PC-9 (cell line): ENCODE measurements at places on chromosomes 16 and 17. TPM values are rescaled to one million over a fixed set of nuclear protein-coding genes. Genes with fewer than 3 reads are reported as not detected.

TLCD2 gene
- total RNA-seq = 6.1 and 6.7 TPM in 2 replicates

TLK2 gene
- total RNA-seq = 32.6 and 40.7 TPM in 2 replicates

DPEP1 gene
- total RNA-seq = not detected in 2 replicates

SMPD3 gene
- total RNA-seq = 0.30 and 0.94 TPM in 2 replicates

AANAT gene
- total RNA-seq = 0.65 TPM in 1 of 2 replicates, not detected in the other

GRCh38 chr17:2075336-2076086 lies 20.6 kb downstream of the HIC1 start:
- DNase-seq = no peak

DNA sequence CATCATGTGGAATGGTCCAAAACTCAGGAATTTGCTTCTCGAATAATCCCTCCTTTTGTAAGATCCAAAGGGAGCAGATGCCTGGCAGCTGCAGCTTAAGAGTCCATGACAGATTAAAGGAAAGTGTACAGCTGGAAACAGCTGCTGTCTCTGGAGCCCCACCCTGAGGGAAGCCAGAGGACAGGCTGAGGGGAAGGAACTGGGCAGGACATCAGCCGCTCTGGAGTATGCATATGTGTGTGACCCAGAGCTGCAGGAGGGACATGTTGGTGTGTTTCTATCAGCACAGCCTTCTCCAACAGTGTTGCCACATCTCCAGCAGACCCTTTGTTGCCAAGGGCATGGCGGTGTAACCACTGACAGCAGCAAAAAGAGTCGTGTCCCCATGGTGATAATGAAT lies 46.2 kb downstream of the CYB561 start:
- DNase-seq = no peak

DNA sequence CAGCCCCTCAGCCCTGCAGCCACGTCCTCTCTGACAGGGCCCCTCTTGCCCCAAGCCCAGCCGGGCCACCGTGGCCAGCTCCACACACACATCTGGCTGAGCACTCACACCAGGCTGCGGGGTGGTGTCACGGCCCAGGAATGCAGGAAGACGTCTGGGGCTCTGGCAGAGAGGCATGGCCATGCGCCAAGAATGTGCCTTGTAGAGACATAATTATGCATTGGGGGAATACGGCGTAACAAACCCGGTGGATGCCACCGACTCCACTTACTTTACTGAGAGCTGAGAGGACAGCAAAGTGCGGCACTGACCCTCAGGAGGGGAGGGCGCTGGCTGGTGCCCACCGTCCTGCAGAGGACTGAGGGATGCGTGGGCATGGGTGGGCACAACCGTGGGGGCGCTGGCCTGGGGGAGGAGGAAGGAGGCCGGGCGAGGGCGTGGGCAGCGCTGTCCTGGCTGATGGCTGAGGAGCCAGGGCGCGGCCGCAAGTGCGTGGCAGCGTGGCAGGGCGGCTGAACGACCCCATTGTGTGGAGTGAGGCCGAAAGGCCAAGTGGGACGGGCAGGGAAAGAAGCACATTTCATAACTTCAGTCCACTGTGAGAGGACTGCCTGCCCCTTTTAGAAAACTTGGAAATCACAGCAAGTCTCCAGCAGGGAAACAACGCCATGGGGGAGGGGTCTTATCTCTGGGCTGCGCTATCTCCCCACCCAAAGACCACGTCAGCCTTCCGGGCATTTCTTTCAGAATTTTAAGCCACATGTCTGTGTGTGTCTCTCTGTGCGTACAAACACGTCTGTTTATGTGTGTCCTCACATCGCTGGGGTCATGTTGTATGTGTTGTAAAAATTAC lies 30.6 kb downstream of the METRNL start:
- peak; percentile 94 for DNase-seq

DNA sequence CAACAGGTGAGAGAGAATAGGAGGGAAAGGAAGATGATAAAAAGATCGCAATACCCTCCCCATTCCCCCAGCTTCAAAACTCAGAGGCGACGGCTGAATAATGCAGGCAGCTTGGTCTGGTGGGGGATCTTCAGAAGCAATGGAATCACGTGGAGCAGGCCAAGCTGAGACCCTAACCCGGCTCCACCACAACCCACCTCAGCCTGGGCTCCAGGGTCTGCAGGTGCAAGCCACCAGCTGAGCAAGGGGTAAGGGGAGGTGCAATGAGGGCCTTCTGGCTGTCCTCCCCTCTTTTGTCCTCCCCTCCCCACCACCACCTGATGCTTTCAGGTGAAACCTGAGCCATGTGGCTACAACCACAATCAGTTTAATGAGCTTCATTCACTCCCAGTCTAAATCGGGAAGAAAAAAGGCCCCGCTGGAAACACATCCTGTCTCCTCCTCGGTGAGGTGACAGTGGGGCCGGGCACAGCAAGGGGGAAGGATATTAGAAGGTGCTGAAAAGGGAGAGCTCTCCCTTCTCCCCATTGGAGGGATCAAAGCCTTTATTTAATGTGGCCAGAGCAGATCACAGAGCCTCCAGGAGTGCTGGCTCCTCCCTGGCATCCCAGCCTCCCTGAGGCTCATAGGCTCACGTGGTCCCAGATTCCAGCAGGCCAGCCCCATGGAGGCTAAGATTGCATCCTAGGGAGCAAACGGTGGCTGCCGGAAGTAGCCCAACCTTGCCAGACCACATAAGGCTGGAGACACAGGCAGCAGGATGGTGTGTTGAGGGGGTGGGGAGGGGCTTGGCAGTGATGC lies 261.0 kb downstream of the SOX9 start:
- DNase-seq = no peak

DNA sequence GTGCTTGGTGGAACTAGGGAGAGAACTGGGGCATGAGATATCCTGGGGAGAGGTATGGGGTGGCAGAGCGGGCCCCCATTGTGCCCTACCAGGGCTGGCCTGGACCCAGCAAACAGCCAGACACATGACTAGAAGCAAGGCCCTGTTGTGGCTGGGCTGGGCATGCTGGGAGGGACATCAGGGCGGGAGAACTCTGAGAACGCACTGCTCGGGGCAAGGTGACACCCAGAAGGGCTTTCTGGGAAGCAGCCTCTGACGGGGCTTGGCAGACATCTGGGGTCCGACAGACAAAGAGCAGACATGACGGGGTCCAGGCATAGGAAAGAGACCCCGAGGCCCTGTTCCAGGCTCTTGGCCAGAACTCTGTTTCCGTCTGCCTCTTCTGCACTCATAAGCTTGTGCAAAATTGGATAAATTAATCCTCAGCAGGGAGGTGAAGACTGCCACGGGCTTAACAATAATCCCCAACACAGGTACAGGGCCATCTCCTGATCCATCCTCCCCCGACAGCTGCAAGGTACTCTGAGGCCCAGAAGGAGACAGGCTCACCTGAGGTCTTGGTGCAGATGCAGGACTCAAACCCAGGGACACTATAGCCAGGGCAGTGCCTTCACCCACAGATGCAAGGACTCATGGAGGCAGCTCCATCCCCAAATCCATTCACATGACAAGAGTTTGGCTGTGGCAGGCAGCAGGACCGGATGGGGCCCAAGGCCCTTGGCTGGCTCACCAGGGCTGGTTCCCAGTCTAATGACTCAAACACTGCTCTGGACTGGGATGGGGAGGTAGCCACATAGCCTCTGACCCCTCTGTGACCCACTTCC lies 5.4 kb downstream of the SREBF1 start:
- DNase-seq = no peak

DNA sequence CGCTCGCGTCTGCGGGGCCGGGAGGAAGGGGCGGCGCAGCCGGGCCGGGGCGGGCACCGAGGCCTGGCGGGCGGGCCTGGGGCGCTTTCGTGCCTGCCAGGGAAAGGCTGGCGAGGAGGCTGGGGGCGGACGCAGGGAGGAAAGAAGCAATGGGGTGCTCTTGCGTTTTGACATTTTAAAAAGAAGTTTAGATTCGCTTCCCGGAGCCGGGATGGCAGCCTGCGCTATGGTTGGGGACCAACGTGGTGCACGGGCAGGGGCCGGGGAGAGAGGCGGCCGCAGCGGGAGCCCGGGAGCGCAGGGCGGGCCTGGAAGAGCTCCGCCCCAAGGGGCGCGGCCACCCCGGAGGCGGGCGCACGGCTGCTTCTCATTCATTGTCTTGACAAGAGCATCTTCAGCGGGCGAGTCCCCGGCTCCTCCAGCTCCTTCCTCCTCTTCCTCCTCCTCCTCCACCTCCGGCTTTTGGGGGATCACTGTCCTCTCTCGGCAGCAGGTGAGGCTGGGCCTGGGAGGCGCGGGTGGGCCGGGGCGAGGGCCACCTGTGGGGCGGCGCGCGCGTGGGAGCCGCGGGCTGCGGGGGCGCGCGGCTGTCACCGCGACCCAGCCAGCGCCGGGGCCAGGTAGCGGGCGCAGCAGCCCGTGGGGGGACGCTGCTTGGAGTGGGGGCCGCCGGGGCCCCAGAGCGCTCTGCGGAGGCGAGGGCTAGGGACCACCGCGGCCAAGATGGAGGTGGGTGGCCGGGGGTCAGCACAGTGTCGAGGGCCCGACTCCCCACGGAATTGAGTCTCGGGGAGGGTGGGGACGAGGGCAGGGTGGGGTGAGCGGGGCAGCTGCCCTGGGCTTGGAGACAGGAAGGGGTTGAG lies at the start of gene CORO1A:
Gene CORO1A, plus strand, starts transcription at position 370 of the 863 bp plus-strand sequence. CDS start 1,608 bp downstream, outside the sequence.
- peak; percentile 91 for DNase-seq

GRCh38 chr16:78768226-78768625 lies 668.8 kb downstream of the WWOX start:
- no peak for DNase-seq

DNA sequence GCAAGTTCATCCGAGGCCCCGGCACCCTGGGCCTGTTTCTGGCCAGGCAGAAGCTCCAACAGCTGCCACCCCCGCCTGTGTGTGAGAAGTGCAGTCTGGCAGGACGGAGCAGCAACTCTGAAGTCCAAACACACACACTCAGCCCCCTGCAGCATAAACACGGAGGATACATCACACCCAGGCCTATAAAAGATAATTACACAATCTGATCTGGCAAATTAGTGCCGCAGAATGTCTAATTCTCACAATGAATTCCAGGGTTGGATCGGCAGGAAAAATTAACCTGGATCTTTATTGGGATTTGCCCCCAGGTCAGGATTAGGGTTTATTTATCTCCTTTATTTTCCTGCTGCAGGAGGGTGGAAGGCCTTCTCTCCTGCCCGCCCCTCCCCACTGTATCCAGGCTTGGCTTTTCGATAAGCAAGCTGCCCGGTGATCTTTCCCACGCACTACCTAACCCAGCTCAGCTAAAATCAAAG lies 311.4 kb downstream of the SOX9 start:
- no peak for DNase-seq

- no peak for DNase-seq
Observed at GRCh38 chr17:40073454-40074174, 10.8 kb downstream of the THRA start.

DNA sequence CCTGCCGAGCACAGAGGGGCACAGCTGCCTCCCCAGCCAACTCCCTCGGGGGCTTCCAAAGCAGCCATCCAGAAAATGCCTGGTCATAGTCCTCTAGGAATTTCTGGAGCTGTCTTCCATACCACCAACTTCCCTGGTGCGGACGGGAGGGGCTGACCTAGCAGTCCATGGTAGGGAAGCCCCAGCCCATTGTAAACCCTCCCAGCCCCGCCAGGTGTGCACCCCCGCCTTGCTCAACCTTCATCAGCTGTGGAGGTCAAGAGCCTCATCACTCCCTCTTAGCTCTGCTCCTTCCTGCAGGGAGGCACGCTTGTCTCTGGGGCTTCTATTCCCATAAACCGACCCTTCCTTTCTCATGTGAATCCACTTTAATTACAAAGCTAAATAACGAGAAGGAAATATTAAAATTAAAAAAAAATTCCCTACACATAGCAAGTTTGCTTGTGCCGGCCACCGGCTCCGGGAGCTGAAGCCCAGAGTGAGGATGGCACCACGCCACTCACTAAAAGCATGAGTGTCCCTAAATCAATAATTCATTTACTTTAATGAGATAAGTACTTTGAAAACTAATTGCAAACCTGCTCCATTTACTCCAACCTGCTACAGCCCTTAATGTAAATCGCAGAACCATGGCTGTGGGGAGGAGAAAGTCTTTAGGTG lies 181.4 kb downstream of the ENGASE start:
- DNase-seq = no peak
